Activated B cell treated with CpG ODN at 0.5 μM for 24 hours (primary cell): ENCODE measurements at places on chromosomes 11 and 22. TPM values are rescaled to one million over a fixed set of nuclear protein-coding genes. Genes with fewer than 3 reads are reported as not detected.

DNA sequence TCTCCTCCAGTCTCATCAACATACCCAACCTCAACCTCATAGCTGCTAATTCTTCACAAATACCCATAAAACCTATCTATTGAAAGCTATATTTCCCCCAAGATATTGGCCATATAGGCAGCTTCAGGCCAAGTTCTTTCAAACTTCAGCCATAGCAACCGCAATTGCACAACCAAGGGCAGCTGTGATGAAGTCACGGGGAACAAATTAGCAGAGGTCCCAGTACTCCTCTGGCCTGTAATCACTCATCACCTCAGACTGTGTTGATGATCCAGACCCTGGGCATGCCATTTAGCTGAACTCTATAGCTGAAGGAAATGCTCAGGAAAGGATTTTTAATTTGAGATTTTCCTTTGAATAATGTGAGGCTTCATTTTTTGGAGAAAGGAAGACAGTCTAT lies 84.1 kb downstream of the SLC1A2 start:
- no peak for DNase-seq

Gene CCDC81
- total RNA-seq: 0.61 and 0.82 TPM in 2 replicates

- DNase-seq: no peak
Observed at GRCh38 chr11:88410056-88410455, 72.5 kb upstream of the CTSC start.

DNA sequence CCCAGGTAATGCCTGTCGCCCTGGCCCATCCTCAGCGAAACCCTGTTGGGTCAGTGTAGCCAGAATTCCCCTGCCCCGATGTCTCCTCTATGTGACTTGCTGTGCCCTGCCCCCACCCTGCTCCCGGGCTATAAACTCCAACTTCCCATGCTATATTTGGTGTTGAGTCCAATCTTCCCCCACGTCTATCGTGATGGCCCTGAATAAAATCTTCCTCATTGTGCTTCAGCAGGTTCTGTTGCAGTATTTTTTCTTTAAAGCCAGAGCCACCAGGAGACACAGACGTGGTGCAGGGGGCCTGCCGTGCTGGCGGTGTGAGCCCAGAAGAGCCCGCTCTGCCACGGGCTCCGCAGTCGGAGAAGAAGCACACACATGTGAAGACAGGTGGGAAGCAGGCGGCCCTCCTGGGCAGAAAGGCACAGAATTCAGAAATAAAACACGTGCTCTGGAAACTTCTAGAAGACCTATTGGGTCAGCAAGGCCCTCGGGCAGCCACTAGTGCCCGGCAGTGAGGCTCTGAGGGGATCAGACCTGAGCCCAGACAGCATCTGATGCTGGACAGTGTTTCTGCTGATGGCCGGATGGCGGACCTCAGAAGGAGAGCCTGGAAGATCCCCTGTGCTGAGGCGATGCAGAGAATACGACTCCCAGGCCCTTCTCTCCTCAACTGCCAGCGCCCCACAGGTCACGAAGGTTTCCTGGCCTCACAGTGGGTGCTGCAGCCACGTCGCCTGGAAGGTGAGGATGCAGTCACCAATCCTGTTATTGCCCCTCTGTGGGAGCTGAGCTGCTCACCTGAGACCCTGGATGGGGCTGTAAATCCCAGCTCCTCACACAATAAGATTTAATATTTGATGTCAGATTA lies 501.9 kb downstream of the BRD1 start:
- no peak for DNase-seq

Gene SLC22A8
- total RNA-seq: not detected in 2 replicates

DNA sequence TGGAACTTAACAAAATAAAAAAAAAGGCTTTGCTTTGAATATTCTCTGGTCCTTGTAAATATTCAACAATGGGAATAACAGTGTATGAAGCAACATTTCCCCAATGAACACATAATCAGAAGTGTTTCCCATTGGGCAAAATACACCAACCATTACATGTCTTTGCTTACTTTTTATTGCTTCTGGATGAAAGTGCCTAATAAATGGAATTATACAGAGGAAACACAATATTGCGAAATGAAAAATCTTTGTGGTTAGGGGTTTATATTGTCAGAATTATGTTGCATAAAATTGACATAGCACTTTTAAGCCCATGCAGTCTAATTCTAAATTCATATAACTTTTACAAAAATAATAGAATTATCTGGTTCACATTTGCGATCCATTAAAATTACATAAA lies 386.4 kb downstream of the DCDC1 start:
- DNase-seq: no peak

Gene TMPRSS6
- total RNA-seq: 4.6 and 5.4 TPM in 2 replicates

Gene POU2AF2
- not detected in 2 replicates for total RNA-seq
